ENCODE measurements at places on chromosomes 1 and 21.

- no peak for DNase-seq
Measured at GRCh38 chr1:89457046-89457445, 67.6 kb upstream of the LRRC8B start.

DNA sequence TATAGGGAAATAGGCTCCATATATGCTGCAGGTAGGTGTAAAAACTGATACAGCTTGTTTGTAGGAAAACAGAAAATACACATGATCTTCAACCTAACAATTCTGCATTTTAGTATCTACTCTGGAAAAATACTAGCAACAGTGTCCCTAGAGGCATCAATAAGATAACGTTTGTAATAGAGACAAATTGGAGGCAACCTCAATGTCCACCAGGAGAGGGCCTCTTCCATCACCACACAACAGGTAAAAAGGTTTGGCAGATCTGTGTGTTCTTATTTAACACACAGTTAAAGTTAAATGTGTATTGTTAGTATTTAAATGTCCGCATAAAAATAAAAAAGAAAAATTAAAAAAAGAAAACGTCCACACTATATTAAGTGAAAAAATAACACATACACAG is 5.4 kb downstream of the EIF2D start:
- no peak for DNase-seq

- no peak for DNase-seq
Measured at GRCh38 chr21:32253215-32253641, 25.6 kb downstream of the MIS18A start.

DNA sequence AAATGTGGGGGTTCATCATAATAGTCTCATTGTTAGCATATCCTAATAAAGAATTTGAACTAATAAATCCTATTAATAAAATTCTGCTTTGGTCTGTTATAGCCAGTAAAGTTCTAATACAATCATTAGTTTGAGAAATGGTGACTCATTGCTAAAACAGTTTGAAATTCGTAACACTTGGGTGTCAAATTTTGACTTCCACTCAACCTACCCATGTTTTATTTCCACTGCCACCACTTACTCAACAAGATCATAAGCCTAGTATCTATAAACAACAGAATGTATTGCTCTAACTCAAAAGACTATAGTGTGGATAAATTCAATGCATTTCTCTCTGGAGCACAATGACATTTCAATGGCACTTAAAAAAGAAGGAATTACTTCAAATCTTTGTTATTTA is 29.1 kb downstream of the LGALS8 start:
- DNase-seq: no peak

DNA sequence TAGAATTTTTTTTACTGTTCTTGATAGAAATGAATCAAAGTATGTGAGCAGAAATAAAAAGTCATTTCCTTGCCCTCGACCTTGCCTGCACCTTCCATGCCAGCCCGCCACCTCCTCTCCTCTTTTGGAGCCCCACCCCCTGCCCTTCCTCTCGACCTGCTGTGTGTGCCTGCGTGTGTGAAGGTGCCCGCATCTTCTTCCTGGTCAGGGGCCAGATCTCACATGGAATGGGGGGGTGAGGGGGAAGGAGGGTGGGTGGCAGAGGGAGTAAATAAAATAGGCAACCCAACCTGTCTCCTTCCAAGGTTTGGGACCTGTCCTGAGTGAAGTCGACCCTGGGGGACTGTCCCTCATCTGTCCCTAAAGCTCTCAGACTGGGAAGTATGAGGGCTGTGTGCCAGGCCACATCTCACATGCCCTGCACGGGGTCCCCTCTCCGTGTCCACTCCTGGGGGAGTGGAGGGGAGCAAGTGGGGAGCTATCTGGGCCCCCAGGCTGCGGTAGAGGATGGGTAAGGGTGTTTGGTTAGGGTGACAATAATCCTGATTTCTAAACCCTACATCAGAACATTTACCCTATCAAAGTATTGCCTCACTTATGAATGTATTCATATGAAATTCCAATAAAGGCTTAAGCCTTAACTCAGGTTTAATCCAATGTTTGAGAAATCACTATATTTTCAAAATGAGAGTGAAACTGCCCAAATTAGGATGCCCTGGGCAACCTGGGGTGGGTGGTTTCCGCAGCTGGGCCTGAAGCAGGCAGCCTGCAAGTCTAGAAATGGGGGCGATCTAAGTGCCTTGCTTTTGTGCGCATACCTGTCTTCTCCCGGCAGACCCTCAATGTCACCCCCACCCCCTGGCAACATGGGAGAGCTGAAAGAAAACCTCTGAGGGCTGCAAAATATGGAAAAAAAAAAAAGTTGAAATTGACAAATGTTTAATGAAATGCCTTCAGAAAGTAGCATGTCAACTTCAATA is 15.4 kb downstream of the AMPD2 start:
- no peak for DNase-seq

DNA sequence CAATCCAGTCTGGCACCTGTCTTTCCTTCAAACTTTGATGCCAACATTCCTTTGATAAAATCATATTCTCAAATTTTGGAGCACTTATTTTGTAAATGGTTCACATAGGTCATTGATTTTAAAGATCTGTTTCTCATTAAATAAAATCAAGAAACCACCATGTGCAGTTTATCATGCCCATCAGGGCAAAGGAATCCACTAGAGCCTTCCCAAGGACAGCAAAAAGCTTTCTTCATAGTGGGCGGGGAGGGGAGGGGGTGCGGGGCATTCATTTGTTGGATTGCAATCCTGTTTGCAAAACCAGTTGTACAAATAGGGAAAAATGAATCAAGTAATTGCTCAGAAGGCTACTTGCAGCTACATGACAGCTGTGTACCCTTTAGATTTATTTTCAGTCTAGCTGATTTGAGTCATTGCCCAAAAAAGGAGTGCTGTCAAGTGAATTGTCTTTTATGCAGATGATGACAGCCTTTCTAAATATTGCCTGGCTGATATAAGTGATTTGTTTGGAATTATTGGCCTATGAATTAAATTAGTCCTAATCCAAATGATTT is 23.0 kb downstream of the LRRC8B start:
- peak; percentile 59 for DNase-seq

GRCh38 chr1:54070171-54070837 is 16.9 kb downstream of the TCEANC2 start:
- peak; percentile 43 for DNase-seq

GRCh38 chr1:38555594-38555993 is 304.0 kb downstream of the RRAGC start:
- no peak for DNase-seq

DNA sequence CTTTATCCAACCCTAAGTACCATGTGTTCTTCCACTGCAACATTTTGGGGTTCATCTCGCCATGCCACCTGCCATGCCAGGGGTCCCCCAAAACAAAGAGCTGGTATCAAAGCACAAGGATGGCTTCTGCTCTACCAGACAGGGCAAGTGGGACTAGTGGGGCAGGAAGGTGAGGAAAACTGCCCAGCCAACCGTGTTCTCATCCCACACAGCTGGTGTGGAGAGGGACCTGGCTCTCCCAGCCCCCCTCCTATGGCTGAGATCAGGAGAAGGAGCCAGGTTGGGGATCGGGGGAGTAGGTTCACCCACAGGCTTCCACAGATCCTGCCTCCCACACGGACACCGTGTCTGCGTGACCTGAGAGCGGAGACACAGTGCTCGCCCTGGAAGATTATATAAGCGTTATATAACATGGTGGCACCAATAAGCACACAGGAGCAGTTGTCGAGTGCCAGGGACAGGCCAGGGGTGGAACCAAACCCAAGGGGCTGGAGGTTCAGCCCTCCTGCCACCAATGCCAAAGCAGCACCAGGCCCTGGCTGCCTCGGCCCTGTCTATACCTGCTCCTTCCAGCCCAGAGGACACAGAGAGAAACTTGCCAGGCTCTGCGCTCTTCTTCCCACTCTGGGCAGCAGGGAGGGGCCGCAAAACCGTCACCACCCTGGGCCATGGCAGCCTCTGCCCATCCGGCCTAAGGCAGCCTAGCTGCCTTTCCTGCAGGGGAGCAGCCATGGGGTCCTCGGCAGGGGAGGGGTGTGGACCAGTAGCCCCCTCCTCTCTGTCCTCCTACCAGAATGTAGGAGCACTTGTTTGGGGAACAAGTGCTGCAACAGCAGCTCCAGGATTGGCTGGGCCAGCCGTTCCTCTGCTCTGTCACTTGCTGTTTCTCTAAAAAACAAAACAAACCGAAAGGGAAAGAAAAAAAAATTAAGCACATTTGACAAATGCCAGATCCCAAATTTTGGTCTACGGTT is 43.5 kb downstream of the CD34 start:
- no peak for DNase-seq

Data from activated CD4-positive, alpha-beta T cell treated with anti-CD3 and anti-CD28 coated beads, Interleukin-2, Interleukin-4, amounts not matched to agents 100 ng/mL and 50 ng/mL, durations not matched to agents 16 hours and 8 hours (primary cell).